HS-5 (cell line): ENCODE measurements at places on chromosomes 5 and 9.

DNA sequence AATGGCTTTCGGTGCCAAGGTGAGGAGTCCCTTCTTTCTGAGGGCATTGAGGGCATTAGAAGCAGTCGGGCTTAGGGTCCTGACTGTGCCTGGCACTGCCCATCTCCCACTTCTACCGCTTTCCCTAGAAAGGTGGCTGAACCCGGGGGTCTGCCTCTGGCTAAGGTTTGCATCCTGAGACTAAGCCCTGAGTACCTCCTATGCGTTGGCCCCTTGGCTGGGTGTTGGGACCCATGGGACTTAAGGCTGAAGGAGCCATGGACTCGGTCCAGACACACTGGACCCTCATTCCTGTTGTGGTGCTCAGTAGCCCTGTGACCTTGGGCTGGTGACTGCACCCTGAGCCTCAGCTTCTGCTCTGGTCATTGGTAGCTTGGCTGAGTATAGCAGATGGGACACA lies 23.9 kb downstream of the DAB2IP start:
- DNase-seq: no peak

GRCh38 chr5:24161559-24161958 lies 483.2 kb downstream of the CDH10 start:
- peak; percentile 81 for DNase-seq

DNA sequence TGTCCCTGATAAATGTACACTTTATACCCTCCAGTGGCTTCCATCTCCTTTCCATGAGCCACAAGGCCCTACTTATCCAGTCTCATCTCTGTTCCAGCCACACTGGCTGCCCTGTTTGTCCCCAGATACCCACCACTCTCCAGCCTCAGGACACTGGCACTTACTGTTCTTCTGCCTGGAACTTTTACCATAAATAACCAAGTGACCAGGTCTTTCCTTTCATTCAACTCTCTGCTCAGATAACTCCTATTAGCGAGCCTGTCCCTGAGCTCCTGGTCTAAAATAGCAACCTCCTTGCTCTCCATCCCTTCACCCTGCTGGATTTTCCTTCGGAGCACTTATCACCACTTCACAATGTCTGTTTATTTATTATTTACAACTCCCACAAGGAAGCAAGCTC lies 16.6 kb upstream of the ENC1 start:
- DNase-seq: no peak

DNA sequence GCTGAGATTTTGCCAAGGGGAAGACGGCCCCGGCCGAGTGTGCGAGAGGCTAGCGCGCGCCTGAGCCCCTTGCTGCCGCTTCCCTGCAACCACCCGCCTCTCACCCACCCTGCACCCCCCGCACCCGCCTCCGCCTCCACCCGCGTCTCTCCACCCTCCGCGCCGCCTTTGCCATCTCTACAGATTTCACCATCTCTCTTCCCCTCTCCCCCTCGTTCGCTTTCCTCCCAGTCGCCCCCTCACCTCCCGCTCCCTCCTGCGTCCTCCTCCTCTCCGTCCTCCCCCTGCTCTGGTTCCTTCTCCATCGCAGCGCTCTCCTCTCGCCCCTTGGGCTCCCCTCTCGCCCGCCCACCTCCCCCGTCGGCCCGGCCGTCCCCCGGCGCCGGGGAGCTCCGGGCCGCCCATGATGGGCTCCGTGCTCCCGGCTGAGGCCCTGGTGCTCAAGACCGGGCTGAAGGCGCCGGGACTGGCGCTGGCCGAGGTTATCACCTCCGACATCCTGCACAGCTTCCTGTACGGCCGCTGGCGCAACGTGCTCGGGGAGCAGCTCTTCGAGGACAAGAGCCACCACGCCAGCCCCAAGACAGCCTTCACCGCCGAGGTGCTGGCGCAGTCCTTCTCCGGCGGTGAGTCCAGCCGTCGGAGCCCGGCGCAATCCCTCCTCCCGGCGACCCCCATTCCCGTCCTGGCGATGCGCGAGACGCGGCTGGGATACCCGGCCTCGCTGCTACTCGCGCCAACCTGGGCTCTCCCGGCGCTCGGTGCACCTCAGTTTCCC lies at the start of gene PRDM12:
TSS of gene PRDM12 (plus strand) at position 344 of the 778 bp plus-strand sequence. CDS start at position 404, 60 bp downstream.
- DNase-seq: no peak

- peak; percentile 99 for DNase-seq
Observed at GRCh38 chr5:65190328-65191053, 291.2 kb downstream of the ADAMTS6 start.

- DNase-seq: no peak
Observed at GRCh38 chr5:56681346-56681745, 134.0 kb upstream of the MAP3K1 start.

DNA sequence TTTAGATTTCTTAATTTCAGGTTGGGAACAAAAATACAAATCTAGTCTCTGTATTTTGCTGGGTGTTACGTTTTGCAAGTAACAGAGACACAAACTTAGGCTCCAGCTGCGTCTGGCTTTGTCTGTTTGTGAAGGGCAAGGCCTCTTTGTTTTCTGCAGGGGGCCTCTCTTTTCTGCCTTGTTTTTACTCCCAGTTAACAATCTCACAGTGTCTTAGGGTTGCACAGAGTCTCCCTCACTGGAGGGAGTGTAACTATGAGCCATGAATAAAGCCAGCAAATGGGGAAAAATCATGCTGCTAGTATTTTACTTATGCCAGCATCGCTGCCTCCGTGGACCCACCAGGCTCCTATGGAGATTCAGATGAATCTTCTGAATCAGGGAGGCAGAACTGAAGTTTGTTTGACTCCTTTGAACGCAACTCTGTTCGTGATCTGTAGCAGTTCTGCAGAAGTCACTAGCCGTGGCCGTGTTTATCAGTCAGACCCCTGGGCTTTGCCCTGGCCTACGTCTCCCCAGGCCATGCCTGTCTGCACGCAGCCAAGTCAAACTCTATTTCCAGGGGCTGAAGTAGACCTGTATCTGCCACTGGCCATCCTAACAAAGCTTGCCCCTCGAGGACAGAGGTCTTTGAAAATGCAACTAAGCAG lies 77.2 kb downstream of the ATP10B start:
- no peak for DNase-seq
